Pancreas (tissue), 10 donors: ENCODE measurements at places on chromosomes 5 and 9.

DNA sequence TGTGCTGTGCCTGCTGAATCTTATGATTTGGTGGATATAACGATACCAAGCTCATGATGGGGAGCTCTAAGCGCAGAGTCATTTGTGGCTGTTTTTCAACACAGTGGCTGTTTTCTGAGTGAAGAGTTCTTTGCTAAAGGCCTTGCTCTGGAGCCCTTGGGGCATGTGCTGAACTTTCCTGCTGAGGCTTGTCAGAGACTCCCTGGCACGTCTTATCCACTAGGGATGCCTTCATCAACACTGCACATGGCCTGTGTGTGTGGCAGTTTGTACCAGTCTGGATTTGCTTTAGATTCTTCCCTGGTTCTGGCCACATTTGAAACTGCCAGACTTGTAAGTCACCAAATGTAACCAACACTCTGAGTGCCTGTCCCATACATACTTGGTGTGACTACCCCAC is 188.2 kb downstream of the DMRT2 start:
- no peak for DNase-seq
- H3K4me1 ChIP-seq: no peaks in the 10 kb centered on the region
- no peak overlapping the region for H3K27ac ChIP-seq
- no peaks in the 10 kb centered on the region for H3K36me3 ChIP-seq
- H3K27me3 ChIP-seq: no peaks in the 10 kb centered on the region

DNA sequence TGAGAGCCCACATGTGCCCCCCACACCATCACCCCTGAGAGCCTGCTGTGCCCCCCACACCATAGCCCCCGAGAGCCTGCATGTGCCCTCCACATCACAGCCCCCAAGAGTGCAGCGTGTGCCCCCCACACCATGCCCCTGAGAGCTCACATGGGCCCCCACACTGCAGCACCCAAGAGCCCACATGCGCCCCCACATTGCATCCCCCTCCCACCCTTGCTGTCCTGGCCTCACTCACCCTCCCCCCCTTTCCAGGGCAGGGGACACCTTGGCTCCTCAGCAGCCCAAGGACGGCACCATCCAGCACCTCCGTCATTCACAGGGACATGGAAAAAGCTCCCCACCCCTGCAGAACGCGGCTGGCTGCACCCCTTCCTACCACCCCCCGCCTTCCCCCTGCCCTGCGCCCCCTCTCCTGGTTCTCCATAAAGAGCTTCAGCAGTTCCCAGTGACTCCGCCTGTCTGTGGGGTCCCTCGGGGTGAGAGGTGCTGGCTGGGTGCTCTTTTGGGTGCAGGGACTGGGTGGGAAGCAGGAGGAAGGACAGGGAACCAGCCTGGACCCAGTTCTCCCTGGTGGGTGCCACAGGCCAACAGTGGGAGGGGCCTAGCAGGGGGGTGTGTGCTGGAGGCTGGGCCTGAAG is 5.0 kb downstream of the LCN1 start:
- H3K4me1 ChIP-seq: no peaks in the 10 kb centered on the region
- no peak for DNase-seq
- no peaks in the 10 kb centered on the region for H3K27me3 ChIP-seq
- no peak overlapping the region for H3K27ac ChIP-seq
- H3K4me3 ChIP-seq: no peak overlapping the region
- no peaks in the 10 kb centered on the region for H3K36me3 ChIP-seq

- H3K27me3 ChIP-seq: no peaks in the 10 kb centered on the region
- no peaks in the 10 kb centered on the region for H3K4me1 ChIP-seq
- DNase-seq: no peak
- no peaks in the 10 kb centered on the region for H3K36me3 ChIP-seq
- no peak overlapping the region for H3K4me3 ChIP-seq
These were observed 35.6 kb downstream of the BRINP1 start for GRCh38 chr9:119333507-119334229.

GRCh38 chr9:131395157-131396098 is 1.5 kb downstream of the PRRC2B start:
- no peaks in the 10 kb centered on the region for H3K36me3 ChIP-seq
- peaks cover 37% of the 10 kb centered on the region for H3K4me1 ChIP-seq
- DNase-seq: peak; percentile 58
- no peaks in the 10 kb centered on the region for H3K27me3 ChIP-seq
- peak overlapping the region; percentile 96 for H3K27ac ChIP-seq
- peak overlapping the region; percentile 83 for H3K4me3 ChIP-seq

DNA sequence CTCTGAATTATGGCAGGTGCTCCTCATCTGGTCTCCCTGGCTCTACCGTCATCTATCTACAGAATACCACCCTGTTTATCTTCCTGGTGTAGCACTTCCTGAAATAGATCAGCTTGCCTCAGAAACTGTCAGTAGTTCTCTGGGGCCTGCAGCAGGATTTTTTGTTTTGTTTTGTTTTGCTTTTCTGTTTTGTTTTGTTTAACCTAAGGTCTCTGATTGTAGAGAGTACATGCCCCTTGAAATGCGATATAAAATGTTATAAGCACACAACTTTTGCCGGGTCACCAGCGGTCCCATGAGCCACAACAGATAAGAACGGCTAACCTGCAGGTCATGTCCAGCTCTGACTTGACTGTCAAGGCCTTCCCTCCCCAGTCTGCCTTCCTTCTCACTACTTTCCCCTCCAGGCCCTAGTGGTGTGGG is 26.6 kb upstream of the CREBRF start:
- peaks cover 18% of the 10 kb centered on the region for H3K4me1 ChIP-seq
- H3K4me3 ChIP-seq: no peak overlapping the region
- DNase-seq: no peak
- H3K36me3 ChIP-seq: no peaks in the 10 kb centered on the region
- no peaks in the 10 kb centered on the region for H3K27me3 ChIP-seq
- no peak overlapping the region for H3K27ac ChIP-seq

DNA sequence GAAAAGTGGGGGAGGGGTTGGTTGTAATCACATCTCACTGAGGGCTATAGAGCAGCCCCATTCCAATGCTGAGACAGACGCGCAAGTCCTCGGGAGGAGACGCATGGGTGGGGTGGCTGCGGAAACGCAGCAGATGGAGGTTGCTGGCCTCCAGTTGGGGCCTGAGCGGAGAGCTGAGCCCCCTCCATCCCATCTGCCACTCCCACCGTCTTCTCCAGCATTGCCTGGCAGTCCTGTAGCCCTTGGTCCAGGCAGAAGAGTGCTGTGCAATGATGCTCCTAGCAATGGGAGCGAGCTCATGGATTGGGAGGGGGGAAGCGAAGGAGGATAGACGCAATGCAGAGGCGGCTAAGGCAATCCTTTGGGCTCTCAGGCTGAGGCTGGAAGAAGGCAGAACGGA is 79.4 kb upstream of the GLRA1 start:
- H3K27me3 ChIP-seq: no peaks in the 10 kb centered on the region
- no peak for DNase-seq
- H3K4me3 ChIP-seq: no peak overlapping the region
- no peak overlapping the region for H3K27ac ChIP-seq

DNA sequence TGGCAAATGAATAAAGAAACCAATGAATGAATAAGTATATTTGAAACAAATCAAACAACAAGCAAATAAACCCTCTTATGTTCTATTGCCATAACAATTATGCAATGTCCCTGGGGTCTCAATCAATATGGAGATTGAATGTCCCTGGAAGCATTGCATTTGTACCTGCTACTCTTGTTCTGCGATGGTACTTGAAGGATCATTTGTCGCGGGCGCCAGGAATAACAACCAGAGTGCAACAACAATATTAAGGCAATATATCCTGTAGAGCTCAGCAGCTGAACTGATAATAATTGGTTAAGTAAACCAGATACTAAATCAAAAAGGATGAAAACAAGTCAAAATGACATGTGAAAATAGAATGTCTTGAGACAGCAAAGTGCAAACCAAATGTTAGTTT is 1001.9 kb upstream of the NUDT12 start:
- no peak overlapping the region for H3K4me3 ChIP-seq
- DNase-seq: no peak
- no peak overlapping the region for H3K27ac ChIP-seq
- no peaks in the 10 kb centered on the region for H3K36me3 ChIP-seq
- no peaks in the 10 kb centered on the region for H3K27me3 ChIP-seq

DNA sequence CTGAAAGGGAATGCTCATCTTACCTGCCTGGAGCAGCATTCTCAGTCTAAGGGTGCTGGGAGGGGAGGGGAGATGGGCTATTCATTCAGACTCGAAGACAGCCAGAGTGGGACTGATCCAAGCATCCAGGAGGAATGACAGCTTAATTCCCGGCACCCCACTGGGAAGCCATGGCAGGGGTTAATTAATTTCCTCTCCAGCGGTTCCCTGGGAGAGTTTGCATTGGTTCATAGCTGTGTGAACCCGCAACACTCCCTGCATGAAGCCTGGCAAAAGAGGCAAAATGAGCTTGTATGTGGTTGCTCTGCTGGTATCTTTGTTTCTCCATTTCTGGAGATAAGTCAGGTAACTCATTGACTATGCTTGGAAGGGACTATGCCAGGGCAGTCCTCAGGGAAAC is 401.0 kb upstream of the SLC24A2 start:
- no peak overlapping the region for H3K4me3 ChIP-seq
- no peak overlapping the region for H3K27ac ChIP-seq
- peak; percentile 18 for DNase-seq
- no peaks in the 10 kb centered on the region for H3K27me3 ChIP-seq

- no peaks in the 10 kb centered on the region for H3K27me3 ChIP-seq
- no peak for DNase-seq
- no peak overlapping the region for H3K27ac ChIP-seq
- H3K36me3 ChIP-seq: no peaks in the 10 kb centered on the region
- H3K4me1 ChIP-seq: no peaks in the 10 kb centered on the region
These were observed 5.8 kb downstream of the BSPRY start for GRCh38 chr9:113355040-113355596.

DNA sequence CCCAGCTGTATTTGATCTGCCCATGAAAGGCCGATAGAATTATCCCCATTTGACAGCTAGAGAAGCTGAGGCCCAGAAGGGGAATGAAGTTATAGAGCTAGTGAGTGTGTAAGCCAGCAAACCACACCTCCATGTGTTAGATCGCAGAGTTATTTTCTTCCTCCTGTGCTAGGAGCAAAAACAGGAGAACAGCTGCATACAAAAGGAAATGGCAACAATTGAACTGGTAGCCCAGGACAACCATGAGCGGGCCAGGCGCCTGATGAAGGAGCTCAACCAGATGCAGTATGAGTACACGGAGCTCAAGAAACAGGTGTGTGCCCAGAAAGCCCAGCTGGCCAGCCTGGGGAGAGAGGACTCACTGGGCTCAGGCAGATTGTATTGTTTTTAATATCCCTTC is 30.4 kb downstream of the RAB14 start:
- peaks cover 4% of the 10 kb centered on the region for H3K36me3 ChIP-seq
- no peaks in the 10 kb centered on the region for H3K27me3 ChIP-seq
- H3K27ac ChIP-seq: no peak overlapping the region
- no peak for DNase-seq
- H3K4me3 ChIP-seq: no peak overlapping the region

GRCh38 chr5:150081541-150082283 is 4.6 kb downstream of the CSF1R start:
- no peaks in the 10 kb centered on the region for H3K36me3 ChIP-seq
- H3K27me3 ChIP-seq: no peaks in the 10 kb centered on the region
- no peaks in the 10 kb centered on the region for H3K4me1 ChIP-seq

GRCh38 chr5:1110307-1111240 is 1.3 kb downstream of the SLC12A7 start:
- H3K36me3 ChIP-seq: no peaks in the 10 kb centered on the region
- no peaks in the 10 kb centered on the region for H3K27me3 ChIP-seq
- peaks cover 24% of the 10 kb centered on the region for H3K4me1 ChIP-seq
- DNase-seq: no peak
- peak overlapping the region; percentile 83 for H3K27ac ChIP-seq
- H3K4me3 ChIP-seq: peak overlapping the region; percentile 97

- peaks cover 11% of the 10 kb centered on the region for H3K4me1 ChIP-seq
- H3K4me3 ChIP-seq: no peak overlapping the region
- H3K27me3 ChIP-seq: no peaks in the 10 kb centered on the region
- H3K27ac ChIP-seq: no peak overlapping the region
These were observed 3.5 kb upstream of the SMC2 start for GRCh38 chr9:104090578-104090977.

DNA sequence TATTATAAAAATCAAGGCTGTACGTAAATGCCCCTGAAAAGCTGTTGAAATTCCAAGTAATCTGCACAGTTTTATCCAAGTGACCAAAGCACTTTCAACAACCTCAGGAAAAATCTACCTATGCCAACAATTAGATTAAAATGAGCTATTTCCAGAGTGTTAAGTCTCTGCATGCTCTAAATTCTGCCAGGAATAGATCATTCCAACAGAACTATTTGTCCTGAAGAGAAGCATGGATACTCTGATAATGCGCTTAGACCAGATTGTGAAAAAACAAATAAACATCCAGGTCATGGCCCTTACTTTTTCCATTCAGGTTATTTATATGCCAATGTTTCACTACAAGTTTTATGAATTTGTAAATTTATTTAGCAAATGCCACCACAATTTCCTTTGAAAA is 59.1 kb downstream of the PLK2 start:
- no peaks in the 10 kb centered on the region for H3K4me1 ChIP-seq
- no peak for DNase-seq
- no peaks in the 10 kb centered on the region for H3K36me3 ChIP-seq

DNA sequence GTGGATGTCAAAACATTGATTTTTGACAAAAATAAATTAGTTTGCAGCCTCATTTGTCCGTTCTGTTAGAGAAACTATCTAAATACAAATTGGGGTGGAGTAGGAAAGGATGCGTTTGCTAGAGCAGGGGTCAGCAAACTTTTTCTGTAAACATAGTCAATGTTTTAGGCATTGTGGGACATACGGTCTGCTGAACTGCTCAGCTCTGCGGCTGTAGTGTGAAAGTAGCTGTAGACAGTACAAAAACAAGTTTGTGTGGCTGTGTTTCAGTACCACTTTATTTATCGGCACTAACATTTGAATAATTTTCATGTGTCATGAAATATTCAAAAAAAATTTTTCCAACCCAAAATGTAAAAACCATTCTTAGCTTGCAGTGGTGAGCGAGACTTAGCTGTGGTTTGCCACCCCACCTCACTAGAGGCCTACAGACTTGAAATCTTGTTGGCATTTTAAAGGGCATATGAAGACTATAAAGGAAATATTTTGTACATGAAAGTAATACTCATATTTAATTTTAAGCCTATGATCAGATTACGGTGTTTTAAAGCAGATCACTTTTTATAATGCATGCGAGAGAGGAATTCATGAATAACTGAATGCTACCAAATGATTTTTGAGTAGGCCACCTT is 151.0 kb upstream of the PCA3 start:
- H3K27me3 ChIP-seq: no peaks in the 10 kb centered on the region
- no peaks in the 10 kb centered on the region for H3K36me3 ChIP-seq
- H3K4me3 ChIP-seq: no peak overlapping the region
- no peaks in the 10 kb centered on the region for H3K4me1 ChIP-seq
- no peak for DNase-seq

GRCh38 chr5:150853561-150853960 is 7.2 kb downstream of the IRGM start:
- H3K27me3 ChIP-seq: no peaks in the 10 kb centered on the region
- H3K4me1 ChIP-seq: no peaks in the 10 kb centered on the region
- H3K27ac ChIP-seq: no peak overlapping the region
